ENCODE measurements at places on chromosomes 2 and 18. TPM values are rescaled to one million over a fixed set of nuclear protein-coding genes. Genes with fewer than 3 reads are reported as not detected.

The COLEC12 gene
- total RNA-seq, result 9.9 TPM

DNA sequence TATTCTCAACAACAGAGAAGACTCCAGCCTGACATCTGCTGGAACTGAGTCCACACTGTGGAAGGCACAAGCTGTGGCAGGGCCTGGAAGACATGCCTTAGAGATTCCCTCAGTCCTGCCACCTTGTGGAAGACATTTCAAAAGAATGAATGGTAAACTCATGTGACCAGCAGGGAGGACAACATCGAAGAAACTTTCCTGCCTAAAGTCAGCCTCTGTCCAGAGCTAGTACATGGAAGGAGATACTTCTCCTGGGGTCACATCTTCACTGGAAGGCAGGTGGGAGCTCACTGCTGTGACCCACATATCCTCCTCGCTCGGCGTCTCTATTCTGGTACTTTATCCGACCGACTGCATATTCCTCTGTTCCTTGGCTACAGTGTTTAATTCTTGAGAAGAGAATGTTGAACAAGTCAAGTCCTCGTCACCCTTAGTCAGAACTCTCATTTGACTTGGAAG is 59.5 kb downstream of the PUM2 start:
- H3K4me3 ChIP-seq, result no peak overlapping the region
- H3K27ac ChIP-seq, result no peak overlapping the region
- H3K27me3 ChIP-seq, result no peaks in the 10 kb centered on the region
- DNase-seq, result no peak
- H3K36me3 ChIP-seq, result no peaks in the 10 kb centered on the region

DNA sequence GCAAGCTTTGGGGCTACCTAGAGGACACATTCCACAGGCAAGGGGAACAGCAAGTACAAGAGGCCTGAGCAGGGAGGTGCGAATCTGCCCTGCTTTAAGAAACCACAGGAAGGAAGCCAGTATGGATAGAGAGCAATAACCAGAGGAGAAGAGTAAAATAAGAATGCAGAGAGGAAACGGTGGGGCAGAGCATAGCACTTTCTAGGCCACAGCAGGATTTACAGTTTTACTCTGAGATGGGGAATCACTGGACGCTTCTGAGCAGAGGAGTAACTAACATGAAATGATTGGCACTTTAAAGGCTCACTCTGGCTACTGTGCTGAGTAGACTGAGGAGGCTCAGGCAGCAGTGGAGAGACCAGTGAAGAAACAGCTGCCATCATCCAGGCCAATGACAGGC is 23.8 kb downstream of the AAK1 start:
- H3K27ac ChIP-seq, result no peak overlapping the region
- H3K27me3 ChIP-seq, result no peaks in the 10 kb centered on the region
- no peak for DNase-seq
- H3K4me3 ChIP-seq, result no peak overlapping the region
- no peaks in the 10 kb centered on the region for H3K36me3 ChIP-seq

DNA sequence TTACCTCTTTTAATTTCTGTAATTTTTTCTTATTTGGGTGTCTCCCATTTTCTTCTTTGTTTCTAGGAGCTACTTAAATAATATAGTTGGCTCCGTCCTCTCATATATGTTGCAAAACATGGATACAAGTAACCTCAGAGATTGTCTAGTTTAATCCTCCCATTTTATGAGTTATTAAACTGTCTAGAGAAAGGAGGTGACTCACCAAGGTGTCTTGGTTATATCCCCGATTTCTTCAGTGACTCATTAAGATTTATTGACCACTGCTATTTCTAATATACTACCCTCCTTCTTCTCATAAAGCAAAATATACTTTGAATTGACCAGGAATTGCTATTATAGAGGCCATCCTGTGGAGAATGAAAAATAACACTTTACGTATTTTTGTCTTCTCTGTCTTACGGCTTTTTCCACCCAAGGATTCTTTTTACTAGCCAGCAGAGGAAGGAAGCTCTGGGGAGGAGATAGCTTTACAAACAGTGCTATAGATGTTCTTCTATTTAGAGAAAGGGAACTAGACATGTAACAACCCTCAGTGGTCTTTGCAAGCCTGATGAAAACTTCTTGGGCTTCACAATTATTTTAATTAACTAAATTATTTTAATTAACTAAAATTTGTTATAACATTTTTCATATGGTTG is 300.4 kb upstream of the TNP1 start:
- H3K27me3 ChIP-seq, result no peaks in the 10 kb centered on the region

DNA sequence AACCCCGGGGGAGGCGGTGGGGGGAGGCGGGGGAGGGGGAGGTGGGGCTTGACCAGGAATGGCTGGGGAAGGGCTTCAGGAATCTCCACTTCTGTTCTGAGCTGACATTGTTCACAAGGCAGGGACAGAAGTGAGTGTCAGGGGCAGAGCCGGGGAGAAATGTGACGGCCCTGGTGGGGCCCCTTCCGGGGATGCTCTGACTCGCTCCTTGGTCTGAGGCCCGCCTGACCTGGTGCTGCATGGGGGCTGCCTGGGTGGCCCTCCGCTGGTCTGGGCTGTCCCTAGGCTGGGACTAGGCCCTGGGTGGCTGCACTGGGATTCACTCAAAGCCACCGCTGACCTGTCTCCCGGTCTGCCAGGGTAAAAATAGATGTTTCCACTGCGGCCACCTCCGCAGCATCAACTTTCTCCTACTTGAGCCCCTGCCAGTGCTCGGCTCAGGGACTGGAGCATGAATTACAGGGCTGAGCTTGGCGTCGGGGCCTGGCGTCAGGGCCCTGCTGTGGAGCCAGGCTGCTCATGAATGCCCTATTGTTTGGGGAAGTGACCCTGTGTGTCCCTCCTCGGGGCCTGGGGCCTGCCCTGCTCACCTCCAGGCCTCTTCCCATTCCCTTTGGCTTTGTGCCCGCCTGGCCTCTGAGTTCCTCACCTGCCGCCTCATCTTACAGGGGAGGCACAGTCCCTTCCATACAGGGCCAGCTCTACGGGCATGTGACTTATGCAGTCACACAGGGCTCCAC is 247.5 kb downstream of the DYSF start:
- no peak overlapping the region for H3K27ac ChIP-seq
- no peaks in the 10 kb centered on the region for H3K27me3 ChIP-seq
- no peaks in the 10 kb centered on the region for H3K4me1 ChIP-seq

DNA sequence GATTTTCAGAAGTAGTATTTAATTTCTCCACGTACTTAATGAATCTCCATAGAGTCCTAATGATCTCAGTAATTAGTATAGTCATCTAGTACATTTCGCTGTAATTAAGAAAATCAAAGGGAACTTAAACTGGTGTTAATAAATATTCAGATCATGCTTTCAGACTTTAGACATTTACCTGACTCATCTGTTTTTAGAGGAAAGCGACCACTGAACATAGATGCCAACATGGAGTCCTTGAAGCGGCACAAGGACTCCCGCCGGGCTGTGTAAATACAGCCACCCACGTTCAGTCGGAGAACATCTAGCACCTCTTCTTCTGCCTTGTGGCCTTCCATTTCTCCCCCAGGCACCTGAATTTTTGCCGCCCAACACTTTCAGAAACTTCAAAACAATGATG is 3.2 kb downstream of the KCTD18 start:
- no peak overlapping the region for H3K4me3 ChIP-seq
- no peak for DNase-seq
- no peaks in the 10 kb centered on the region for H3K36me3 ChIP-seq
- no peaks in the 10 kb centered on the region for H3K27me3 ChIP-seq
- peaks cover 6% of the 10 kb centered on the region for H3K4me1 ChIP-seq
- no peak overlapping the region for H3K27ac ChIP-seq
